Upper lobe of right lung (tissue), 1 donor: ENCODE measurements at places on chromosomes 12 and 14.

DNA sequence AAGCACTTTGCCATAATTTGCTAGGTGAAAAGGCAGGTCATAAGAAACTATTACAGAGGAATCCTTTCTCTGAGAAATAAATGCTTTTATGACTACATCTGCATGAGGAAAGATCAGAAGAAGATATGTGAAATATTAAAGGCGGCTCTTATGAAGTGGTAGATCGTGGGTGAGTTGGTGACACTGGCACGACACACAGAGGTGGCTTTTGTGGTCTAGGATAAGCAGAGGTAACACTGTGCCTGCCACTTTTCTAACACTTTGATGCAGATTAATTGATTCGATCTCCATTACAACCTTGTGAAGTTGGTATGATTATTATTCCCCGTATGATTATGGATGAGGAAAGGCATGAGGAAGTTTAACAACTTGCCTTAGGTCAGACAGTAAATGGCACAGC is 60.0 kb upstream of the ELK3 start:
- no peaks in the 10 kb centered on the region for H3K36me3 ChIP-seq
- DNase-seq = no peak
- H3K27ac ChIP-seq = no peak overlapping the region
- no peak overlapping the region for H3K4me3 ChIP-seq
- peaks cover 7% of the 10 kb centered on the region for H3K4me1 ChIP-seq

DNA sequence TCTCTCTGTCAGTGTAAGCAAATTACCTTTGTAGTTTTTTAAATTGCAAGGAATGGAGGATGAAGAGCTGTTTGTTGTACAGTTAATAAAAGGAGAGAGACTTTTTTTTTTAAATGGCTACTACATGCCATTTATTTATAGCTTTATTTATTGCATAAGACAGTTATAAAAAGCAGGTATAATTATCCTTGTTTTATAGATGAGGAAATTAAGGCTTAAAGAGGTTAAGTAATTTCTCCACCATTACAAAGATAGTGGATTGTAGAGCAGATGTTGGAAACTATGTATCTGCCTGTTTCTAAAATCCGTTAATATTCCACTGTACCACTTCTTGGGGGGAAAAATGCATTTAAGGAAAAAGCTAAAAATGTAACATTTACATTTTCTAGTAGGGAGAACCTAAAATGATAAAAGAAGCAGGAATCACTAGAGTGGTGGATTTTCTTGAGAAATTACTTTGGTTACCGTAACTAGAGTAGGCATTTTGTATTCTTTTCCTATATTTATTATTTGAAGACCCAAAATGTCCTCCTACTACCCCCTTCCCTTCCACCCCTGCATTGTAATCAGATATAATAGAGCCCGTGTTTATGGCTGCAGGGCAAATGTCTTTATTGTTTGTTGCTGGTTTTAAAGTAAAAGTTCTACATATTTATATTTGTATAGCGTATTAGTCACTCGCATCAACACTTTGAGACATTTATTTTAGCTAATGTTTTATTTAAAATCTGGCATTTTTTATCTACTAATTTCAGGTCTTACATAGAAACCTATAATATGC is 2.3 kb downstream of the SNAPC1 start:
- H3K27ac ChIP-seq = no peak overlapping the region
- no peak for DNase-seq
- peaks cover 9% of the 10 kb centered on the region for H3K4me1 ChIP-seq

DNA sequence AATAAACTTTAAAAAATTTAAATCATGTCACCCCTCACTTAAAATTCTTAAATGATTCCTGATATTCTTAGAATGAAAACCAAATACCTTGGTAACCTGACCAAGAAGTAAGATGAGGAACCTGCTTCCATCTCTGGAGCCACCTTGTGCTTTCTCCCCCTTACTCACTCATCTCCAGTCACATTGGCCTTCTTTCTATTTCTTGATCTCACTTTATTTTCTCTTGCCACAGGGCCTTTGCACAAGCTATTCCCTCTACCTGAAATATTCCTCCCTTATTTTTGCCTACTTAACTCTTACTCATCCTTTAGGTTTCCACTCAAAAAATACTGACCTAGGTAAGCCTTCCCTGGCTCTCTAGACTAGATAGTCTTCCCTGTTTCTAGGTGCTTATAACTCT is 5.1 kb downstream of the ZCRB1 start:
- H3K4me1 ChIP-seq = peaks cover 7% of the 10 kb centered on the region
- H3K36me3 ChIP-seq = peaks cover 44% of the 10 kb centered on the region
- H3K4me3 ChIP-seq = no peak overlapping the region
- no peak overlapping the region for H3K27ac ChIP-seq

GRCh38 chr14:86430853-86431252 is 900.9 kb downstream of the FLRT2 start:
- no peak for DNase-seq
- H3K4me1 ChIP-seq = no peaks in the 10 kb centered on the region
- no peak overlapping the region for H3K4me3 ChIP-seq
- H3K27ac ChIP-seq = no peak overlapping the region
- no peaks in the 10 kb centered on the region for H3K36me3 ChIP-seq

DNA sequence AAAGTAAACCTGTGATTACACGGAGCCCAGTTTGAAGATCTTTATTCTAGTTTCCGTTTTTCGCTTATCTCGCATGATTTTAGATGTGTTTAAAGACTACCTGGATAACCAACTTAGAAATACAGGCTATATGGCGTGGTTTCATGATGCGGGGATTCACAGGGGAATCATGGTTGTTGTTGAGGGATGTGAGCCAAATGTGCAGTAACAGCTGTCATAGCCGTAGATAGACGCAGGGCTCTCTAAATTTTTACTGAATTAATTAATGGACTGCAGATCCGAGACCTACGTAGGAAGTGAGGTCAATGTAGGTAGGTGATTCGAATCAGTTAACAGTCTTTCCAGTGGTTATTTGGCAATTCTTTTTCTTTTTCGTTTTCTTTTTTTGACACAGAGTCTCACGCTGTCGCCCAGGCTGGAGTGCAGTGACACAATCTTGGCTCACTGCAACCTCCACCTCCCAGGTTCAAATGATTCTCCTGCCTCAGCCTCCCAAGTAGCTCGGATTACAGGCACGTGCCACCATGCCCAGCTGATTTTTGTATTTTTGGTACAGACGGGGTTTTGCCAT is 144.9 kb upstream of the AMIGO2 start:
- H3K36me3 ChIP-seq = no peaks in the 10 kb centered on the region
- no peak overlapping the region for H3K4me3 ChIP-seq
- no peak for DNase-seq
- no peak overlapping the region for H3K27ac ChIP-seq
- no peaks in the 10 kb centered on the region for H3K27me3 ChIP-seq

DNA sequence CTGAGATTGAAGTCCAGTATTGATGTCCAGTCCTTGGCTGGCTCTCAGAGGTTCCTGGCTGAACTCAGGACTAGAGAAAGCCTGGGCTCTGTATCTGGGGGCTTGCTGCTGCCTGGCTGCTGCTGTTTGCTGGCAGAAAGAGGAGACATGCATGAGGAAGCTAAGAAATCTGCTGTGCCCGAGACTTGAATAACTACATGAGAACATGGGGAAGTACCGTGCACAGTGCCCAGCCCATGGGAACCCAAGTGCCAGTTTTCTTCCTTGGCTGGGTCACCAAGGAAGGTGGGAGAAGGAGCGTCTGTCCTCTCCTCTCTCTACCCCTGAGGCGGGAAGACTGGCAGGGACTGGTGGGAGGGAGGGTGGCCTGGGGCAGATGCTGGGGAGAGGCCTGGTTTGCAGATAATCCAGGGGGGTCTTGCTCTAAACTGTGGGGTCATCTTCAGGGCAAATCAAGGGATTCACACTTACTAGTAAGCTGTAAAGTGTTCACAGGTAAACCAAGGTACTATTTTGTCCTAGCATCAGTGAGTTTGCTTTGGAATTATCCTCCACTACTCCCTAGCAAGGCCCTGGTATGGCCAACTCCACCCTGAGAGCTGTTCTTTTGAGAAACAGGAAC is 13.8 kb upstream of the ZFP36L1 start:
- peaks cover 39% of the 10 kb centered on the region for H3K4me1 ChIP-seq
- no peaks in the 10 kb centered on the region for H3K27me3 ChIP-seq
- no peak overlapping the region for H3K4me3 ChIP-seq
- H3K27ac ChIP-seq = peak overlapping the region; percentile 81

DNA sequence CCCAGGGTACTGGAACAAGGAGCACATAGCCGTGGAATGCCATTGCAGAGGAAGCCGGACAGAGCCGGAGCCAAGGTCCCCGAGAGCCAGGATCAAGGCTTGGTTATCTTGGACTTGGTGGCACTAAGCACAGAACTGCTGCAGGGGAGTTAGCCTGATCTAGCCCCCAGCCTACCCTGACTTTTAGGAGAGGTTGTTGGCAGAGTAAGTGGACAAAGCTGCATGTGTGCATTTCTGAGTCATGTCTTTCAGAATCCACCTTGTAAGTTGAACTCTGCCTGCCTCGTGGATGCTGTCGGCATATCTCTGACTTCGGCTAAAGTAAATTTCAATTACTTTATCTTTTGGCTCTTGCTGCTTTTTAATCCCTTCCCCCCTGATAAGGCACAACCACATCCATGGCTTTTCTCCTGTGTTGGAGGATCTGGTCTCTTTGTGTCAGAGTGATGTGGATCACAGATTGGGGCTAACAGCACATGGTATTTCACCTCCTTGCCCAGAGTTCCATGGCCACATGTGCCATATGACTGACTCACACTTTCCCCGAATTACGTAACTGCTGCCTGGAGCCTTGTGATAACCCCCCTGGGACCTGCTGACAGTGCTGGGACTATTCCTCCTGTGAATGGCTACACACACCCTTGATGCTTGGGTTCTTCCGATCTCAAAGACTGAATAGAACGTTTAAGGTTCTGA is 240.3 kb downstream of the EMP1 start:
- H3K4me1 ChIP-seq = no peaks in the 10 kb centered on the region
- no peak for DNase-seq
- H3K27ac ChIP-seq = no peak overlapping the region
- no peaks in the 10 kb centered on the region for H3K36me3 ChIP-seq
- H3K4me3 ChIP-seq = no peak overlapping the region

DNA sequence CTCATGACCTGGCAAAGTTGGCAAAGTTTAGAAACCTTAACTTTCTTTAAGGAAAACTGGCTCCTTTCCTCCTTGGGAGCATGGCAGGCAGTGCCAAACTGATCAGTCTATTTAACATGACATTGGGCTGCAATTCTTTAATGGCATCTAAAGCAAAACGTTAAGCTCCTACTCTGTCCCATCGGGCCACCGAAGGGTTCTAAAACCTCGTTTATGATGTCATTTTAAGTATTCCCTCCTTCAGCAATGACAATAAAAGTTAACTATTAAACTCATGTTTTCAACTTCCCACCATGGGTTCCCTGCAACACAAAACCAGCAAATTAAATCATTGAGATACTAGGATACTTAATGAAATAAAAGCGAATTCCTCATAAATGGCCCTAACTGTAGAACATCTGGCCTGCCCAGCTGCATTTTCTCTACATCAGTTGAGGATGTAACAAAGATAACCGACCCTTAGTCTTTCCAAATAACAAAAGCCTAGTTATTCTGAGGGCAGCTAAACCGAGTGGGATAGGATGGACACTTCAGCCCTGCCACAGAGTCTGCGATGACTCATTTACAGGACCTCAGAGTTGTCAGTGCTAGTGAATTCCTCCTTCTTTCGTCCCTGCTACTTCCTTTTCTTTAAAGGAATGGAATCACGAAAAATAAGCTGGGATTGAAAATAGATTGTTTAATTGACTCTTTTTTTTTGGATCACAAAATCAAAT is 34.5 kb upstream of the RIC8B start:
- no peaks in the 10 kb centered on the region for H3K27me3 ChIP-seq
- DNase-seq = no peak
- no peaks in the 10 kb centered on the region for H3K36me3 ChIP-seq
- no peaks in the 10 kb centered on the region for H3K4me1 ChIP-seq

DNA sequence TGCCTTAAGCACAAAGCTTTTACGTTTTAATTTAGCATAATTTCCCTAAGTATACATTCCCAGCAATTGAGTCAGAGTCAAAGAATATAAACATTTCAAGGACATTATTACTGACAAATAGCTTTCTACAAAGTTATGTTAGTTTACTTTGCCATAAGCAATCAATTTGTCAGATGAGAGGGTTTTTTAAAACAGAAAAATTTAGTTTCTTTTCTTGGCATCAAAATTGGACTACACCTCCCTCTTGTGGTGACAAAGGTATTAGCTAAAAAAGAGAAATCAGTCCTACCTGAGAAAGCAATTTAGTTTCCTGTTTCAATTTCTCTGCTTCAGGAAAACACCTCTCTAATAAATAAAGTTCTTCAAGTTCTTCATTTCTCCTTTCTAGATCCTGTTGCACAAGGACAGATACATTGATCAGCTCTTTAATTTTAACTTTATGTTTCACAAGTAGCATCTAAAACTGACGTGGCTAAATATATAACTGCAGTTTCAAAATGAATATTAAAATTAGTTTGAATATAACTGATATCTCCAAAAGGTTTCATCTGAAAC is 39.9 kb downstream of the DNAI7 start:
- H3K36me3 ChIP-seq = no peaks in the 10 kb centered on the region
- no peaks in the 10 kb centered on the region for H3K4me1 ChIP-seq
- no peak for DNase-seq
- no peak overlapping the region for H3K27ac ChIP-seq

GRCh38 chr12:112847708-112848337 is 56.3 kb downstream of the RPH3A start:
- no peaks in the 10 kb centered on the region for H3K36me3 ChIP-seq
- no peak overlapping the region for H3K4me3 ChIP-seq
- H3K27ac ChIP-seq = no peak overlapping the region
- peaks cover 11% of the 10 kb centered on the region for H3K27me3 ChIP-seq
- DNase-seq = no peak
- H3K4me1 ChIP-seq = no peaks in the 10 kb centered on the region

GRCh38 chr14:29805415-29806123 is 122.1 kb downstream of the PRKD1 start:
- DNase-seq = peak; percentile 69
- H3K27me3 ChIP-seq = no peaks in the 10 kb centered on the region
- H3K4me3 ChIP-seq = no peak overlapping the region

DNA sequence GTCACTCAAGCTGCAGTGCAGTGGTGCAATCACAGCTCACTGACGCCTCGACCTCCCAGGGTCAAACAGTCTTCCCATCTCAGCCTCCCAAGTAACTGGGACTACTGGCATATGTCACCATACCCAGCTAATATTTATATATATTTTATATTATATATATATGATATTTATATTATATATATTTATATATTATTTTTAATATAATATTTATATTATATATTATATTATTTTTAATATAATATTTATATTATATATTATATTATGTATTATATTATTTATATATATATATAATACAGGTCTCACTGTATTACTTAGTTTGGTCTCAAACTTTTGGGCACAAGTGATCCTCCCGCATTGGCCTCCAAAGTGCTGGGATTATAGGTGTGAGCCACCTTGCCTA is 9.4 kb downstream of the ZNF84 start:
- DNase-seq = no peak
- no peak overlapping the region for H3K4me3 ChIP-seq
- peaks cover 63% of the 10 kb centered on the region for H3K36me3 ChIP-seq
- H3K27me3 ChIP-seq = no peaks in the 10 kb centered on the region

- peak; percentile 84 for DNase-seq
- no peak overlapping the region for H3K4me3 ChIP-seq
- H3K36me3 ChIP-seq = no peaks in the 10 kb centered on the region
- peaks cover 38% of the 10 kb centered on the region for H3K4me1 ChIP-seq
Observed at GRCh38 chr14:75301666-75302325, 23.2 kb downstream of the FOS start.
